ENCODE measurements at places on chromosomes 7 and 10.

- no peak for DNase-seq
These were observed 227.0 kb downstream of the INHBA start for GRCh38 chr7:41475801-41476459.

DNA sequence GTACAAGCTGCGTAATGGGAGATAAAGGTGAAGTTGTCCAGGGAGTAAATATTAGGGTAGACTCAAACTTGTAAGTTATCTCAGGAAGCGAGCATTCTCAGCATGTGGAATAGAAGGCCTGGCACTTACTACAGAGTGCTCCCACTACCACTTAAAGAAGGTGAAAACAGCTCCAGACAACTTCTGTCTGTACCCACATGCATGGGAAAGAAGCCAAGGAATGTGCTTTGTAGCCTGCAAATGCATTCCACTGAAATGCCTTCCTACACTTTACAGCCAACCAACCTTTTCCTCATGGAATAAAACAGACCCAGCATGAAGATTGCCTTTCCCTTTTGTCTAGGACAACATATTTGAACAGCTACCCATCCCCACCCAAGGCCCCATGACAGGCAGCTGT, 45.4 kb upstream of the NPSR1 start:
- no peak for DNase-seq

- no peak for DNase-seq
These were observed 263.9 kb downstream of the ETV1 start for GRCh38 chr7:13725591-13725990.

DNA sequence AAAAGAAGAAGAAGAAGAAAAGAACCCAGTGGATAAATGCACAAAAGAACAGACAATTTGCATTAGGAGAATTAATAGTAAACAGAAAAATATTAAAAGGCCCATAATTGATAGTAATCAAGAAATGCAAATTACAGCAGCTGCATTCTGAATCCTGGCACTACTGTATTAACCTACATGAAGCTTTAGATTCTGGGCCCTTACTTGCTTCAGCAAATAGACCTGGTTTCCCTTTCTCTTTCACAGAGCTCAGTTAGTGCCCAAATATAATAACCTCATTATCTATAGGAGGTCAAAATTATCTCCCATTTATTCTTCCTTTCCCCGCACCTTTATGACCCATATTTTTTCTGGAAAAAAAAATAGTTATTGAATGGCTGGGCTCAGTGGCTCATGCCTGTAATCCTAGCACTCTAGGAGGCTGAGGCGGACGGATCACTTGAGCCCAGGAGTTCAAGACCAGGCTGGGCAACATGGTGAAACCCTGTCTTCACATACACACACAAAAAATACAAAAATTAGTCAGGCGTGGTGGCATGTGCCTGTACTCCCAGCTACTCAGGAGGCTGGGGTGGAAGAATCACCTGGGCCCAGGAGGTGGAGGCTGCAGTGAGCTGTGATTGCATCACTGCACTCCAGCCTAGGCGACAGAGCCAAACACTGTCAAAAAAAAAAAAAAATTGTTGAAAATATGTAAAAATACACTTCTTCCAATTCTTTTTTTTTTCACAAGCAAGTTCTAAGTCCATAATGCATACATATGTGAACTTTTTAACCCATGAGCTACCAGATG, 36.0 kb upstream of the PIK3AP1 start:
- DNase-seq = no peak

GRCh38 chr10:12639996-12640944, 290.9 kb downstream of the CAMK1D start:
- no peak for DNase-seq

GRCh38 chr7:93551063-93551895, 23.2 kb downstream of the CALCR start:
- DNase-seq = no peak
